Stimulated activated CD4-positive, alpha-beta T cell treated with anti-CD3 and anti-CD28 coated beads, Interleukin-1b, Interleukin-23, amount 100 ng/mL, for 1 hour (primary cell): ENCODE measurements at places on chromosomes 11 and 22.

DNA sequence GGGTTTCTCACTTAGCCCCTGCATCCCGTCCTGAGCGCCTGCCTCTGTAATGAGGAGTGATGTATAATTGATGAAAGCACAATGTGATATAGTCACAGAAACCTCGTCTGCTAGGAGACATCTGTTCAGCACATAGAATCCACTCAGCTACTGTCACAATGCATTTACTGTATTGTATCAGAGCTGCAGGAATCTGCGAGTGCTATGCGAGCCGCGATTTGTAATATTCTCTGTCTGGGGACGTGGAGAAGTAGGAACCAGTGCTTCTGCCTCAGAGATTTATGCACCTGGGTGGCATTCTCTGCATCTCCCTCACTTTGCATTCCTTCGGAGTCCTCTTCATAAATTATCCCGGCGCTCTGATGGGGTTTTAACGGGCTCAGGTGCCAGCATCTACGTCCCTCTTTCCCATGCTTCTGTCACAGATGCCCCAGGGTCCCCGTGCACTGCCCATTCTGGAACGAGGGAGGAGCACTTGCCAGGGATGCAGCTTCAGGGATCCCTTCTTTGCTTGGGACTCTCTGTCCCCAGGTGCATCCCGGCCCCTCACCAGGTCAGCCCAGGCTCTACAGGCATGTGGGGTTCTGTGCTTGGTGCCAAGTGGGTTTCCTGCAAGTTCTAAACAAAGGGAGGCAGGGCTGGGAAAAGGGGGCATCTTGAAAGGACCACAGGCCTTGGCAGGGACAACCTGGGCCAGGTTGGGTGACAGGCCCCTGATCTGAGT, 205.5 kb downstream of the DSCAML1 start:
- no peak for DNase-seq

- DNase-seq: no peak
These were observed 157.7 kb downstream of the C11orf91 start for GRCh38 chr11:33542921-33543320.

DNA sequence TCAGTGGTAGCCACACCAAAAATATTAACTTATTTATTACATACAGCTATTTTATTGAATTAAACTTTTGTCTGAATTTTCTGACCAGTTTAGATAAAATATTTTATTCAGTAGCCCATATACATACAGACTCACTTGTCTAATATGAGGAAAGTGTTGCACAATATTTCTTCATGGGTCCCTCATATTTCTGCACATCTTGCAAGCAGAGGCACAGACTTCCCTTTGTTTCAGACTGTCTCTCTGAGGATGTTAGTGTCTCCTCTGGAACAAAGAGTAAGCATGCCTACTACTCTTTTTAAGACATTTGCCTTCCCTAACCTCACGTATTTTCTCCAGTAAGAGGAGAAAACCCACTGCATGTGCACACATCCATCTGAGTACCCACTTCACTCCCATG, 81.2 kb downstream of the OR5AK2 start:
- no peak for DNase-seq

- DNase-seq: no peak
These were observed 697.9 kb upstream of the ANO5 start for GRCh38 chr11:21494946-21495345.

DNA sequence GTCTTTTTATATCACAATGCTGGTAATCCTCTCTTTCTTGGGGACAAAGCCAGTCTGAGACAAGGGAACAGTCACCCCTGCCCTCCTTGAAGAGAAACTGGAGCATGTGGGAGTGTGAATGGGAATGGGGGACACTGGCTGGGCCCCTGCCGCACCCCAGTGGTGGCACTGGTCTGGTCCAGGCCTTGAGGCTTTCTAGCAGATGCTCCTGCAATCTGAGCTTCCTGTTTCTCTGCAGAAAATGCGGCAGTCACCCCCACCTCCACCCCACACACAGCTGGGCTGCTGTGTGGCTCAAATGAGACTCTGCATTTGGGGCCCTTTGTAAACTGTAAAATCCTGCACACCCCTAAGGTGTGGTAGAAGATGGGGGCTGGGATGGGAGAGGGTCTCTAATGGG, 6.6 kb upstream of the MARK2 start:
- DNase-seq: no peak

DNA sequence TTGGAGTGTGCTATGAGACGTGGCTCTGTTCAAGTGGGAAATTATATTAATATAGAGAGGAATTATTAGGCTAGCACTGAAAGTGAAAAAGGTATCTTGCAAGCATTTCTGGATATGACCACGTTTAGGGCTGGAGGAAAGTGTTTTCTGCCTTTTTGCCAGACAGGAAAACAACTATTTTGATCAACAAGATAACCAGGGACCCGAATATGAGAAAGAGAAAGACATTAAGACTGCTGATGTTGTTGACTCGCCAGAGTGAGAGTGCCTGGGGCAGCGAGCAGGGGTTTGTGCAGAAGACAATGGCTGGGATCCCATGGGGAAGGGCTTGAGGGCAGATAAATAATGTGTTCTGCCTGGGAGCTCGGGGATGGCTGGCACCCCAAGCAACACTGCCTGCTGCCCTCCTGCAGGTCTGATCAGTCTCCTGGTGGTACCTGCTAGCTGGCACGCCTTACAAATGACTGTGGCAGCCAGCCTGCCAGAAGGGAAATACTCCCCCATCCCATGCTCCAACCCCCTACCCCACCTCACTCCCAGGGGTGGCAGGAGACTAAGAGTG, 23.1 kb upstream of the CHST1 start:
- DNase-seq: no peak

- no peak for DNase-seq
These were observed 155.7 kb downstream of the GRIK4 start for GRCh38 chr11:120667281-120667680.

- DNase-seq: no peak
These were observed 803 bp upstream of the IFT27 start for GRCh38 chr22:36776722-36777121.

DNA sequence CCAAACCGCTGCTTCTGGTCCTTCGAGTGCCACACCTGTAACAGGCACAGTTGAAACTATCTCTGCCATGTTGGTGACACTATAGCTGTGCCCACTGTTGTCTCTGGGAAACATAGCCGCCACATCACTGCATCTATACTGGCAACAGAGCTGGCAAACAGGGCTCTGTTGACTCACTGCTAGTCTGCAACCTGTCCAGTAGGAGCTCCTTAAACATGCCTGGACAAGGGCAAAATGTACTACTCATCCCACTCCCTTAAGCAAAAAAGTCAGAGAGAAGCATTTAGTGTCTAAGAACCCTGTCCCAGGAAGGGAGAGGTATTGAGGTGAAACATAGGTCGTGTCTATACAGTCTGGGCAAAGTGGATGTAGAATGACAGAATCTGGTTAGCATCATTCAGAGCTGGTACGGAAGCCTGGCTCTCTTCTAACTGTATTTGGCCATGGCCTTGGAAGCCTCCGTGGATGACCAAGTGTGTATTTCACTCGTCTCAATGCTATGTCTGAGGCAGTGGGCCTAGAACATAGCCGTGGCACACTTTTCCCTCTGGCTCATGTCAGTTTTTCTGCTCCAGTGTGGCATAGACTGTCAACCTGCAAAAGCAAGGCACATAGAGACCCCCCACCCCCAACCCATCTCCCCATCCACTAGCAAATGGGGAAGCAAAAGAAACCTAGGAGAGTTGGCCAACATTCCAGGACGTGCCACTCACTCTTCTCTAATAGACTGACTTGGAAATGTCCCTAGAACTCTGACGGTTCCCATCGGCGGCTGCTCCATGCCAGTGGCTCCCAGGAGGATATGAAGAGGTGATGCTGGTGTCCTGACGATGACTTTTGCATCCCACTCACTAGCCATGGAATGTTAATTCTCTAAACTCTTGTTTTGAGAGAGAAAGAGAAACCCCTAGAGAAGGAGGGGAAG, 21.4 kb upstream of the PISD start:
- no peak for DNase-seq

- DNase-seq: no peak
These were observed 49.3 kb upstream of the LMO1 start for GRCh38 chr11:8312986-8313385.

- no peak for DNase-seq
These were observed 105.9 kb downstream of the SGSM3 start for GRCh38 chr22:40476341-40476740.

GRCh38 chr11:110447343-110447742, 17.6 kb downstream of the FDX1 start:
- no peak for DNase-seq
